Hippocampal formation (tissue), 2 donors: ENCODE measurements at places on chromosomes 1 and 21.

- peak; percentile 49 for DNase-seq
These were observed at the start of gene NEXN for GRCh38 chr1:77888081-77888780. TSS of gene NEXN (plus strand) at chr1:77888624. CDS start at chr1:77916107, 27,483 bp downstream.

DNA sequence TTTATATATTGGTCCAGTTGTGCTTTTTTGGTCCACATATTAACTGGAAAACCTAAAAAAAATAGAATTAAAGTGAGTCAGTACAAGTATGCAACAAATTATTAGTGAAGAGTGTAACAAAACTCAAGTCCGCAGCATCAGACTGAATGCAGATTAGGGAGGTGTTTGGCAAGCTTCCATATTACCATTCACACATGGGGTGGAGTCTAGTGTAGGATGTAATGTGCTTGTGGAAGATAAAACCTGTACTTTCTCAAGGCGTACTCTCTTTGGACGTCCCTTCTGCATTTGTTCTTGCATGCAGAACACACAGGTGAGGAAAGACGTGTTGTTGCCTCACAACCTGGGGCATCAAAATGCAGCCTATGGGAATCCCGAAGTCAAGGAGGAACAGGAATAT, 668.7 kb downstream of the MRPL39 start:
- no peak for DNase-seq

- DNase-seq = no peak
These were observed 31.6 kb downstream of the PTGS2 start for GRCh38 chr1:186648613-186649012.

DNA sequence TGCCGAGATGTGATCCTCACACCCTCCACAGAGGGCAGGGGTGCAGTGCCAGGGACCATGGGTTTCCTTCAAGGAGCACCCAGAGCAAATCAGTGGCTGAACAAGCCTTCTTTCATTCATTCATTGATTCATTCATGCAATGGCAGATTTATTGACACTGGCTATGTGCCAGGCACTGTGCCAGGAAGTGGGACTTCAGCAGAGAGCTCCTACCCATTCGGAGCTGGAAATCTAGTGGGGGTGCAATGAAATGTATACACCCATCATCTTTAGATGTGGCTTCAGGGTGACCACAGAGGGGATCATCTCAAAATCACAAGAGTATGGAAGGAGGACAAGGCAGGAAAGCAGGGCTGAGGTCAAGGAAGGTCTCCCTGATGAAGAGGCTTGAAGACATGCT, 18.9 kb downstream of the SLC6A9 start:
- no peak for DNase-seq

DNA sequence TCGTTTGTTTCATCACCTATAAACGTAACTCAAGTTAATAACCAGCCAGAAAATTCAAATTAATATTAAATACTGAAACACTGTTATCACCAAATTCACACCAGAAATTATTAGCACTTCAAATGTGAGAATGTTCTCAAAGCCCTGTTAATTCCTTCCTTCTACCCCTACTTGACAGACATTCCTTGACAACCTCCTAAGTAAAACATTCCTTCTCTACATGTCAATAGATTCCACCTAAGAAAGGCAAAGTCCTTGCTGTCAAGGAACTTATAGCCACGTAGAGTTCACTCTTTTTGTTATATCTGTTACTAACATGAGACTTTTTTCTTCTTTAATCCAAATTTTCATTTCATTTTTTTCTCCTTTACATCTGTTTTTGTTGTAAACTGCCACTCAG, 441.5 kb downstream of the SMYD3 start:
- no peak for DNase-seq

- peak; percentile 50 for DNase-seq
These were observed 6.7 kb downstream of the LMO4 start for GRCh38 chr1:87335175-87335884.

GRCh38 chr1:111669268-111669667, 49.7 kb downstream of the RAP1A start:
- no peak for DNase-seq

- DNase-seq = no peak
These were observed 54.3 kb downstream of the NBPF6 start for GRCh38 chr1:108504447-108504846.

DNA sequence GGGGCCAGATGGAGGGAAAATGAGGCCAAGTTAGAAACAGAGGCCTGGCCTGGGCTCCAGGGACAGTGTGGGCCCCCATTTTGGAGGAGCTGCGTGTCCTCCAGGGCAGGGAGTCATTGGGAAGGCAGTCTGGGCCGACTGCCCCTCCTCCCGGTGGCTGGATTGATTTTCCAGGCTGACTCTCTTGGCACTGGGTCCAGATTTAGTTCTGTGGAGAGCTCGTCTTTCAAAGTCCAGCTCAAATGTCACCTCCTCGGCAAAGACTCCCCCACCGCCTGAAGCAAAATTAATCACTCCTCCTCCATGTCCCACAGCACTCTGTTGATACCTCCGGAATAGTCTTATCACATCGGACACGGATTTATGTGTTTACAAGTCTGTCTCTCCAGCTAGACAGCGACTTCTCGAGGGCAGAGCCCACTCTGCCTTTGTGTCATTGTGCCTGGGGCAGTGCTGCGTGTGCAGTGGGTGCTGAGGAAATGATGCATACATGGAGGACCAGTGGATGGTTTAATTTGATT, 175.1 kb downstream of the CAMTA1 start:
- no peak for DNase-seq

DNA sequence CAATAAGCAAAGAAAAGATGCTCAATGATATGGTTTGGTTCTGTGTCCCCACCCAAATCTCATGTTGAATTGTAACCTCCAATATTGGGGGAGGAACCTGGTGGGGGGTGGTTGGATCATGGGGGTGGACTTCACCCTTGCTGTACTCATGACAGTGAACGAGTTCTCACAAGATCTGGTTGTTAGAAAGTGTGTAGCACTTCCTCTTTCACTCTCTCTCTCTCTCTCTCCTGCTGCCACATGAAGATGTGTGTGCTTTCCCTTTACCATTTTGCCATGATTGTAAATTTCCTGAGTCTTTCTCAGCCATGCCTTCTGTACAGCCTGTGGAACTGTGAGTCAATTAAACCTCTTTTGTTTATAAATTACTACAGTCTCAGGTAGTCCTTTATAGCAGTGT, 248.4 kb downstream of the HHIPL2 start:
- no peak for DNase-seq

DNA sequence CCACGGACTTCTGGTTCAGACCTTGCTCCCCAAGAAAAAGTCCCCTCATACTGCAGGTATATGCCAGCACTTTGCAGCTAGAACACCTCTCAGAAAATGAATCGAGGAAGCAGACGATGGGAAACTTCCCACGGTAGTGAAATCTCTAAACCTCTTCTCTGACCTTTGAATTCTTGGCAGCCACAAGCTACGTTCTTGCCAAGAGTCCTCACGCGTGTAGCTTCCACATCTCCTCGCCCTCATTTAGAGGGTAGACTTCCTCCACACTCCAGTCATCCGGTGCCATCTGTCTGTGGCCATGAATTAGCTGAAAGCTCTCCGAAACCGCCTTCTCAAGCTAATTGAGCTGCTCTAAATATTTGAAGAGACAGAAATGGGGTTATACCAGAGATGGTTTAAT, 127.8 kb downstream of the RGS7 start:
- no peak for DNase-seq

GRCh38 chr1:152756872-152757271, 953 bp upstream of the KPRP start:
- no peak for DNase-seq

DNA sequence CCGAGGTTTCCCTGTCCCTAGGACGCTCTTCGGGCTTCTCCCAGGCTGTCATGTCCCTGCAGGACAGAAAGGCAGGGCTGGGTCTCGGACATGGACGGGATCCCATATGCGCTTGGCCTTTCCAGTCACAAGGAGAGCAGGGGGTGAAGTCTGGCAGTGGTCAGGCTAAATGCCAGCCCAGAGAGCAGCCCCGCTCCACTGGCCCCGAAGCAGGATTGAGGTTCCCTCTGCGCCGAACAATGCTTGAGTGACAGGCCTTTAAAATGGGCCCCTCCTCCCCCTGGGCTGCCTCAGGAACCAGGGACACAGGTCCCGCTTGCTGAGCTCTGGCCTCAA, 12.7 kb downstream of the DRAXIN start:
- no peak for DNase-seq

- DNase-seq = peak; percentile 72
These were observed 34.4 kb downstream of the COL18A1 start for GRCh38 chr21:45439161-45439872.

DNA sequence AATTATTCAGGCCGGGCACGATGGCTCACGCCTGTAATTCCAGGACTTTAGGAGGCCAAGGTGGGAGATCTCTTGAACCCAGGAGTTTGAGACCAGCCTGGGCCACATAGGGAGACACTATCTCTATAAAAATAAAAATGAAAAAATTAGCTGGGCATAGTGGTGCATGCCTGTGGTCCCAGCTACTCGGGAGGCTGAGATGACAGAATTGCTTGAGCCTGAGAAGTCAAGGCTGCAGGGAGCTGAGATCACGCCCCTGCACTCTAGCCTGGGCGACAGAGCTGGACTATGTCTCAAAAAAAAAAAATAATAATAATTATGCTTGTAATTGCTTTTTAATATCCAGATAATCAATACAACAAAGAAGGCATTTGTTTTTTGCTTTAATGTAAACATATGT, 91.3 kb downstream of the RIPK4 start:
- no peak for DNase-seq

DNA sequence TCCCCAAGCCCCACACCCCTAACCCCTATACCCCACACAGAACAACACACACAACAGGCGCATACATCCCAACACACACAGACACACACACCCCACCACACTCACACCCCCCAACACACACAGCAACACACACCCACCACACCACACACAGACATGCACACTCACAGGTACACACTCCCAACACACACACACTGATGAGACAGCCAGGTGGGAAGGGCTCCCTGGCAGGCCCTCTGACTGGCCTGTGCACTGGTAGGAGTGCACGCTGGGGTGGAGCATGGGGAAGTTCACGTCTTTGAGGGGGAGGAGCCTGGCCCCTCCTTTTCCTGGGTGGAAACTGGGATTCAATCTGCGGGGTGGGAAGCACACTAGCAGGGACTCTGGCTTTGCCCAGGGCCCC, 116.7 kb downstream of the RHOU start:
- no peak for DNase-seq

DNA sequence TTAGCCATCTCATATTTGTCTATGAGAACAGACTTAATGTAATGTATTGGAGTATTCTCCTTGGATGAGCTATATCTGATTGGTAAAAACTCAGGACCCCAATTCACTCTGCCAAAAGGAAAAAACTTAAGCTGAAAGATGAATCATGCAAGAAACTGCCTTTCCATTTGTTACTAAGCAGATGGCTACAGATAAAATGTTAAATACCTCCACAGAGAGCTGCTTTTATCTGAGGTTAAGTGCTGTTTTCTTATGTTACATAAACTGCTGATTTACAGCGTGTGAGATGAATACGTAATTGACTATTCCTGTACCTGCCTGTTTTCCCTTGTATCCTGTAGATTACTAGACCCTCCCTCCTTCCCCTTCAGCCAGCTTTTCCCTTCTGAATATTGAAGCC, 49.3 kb downstream of the CLCA4 start:
- no peak for DNase-seq

GRCh38 chr1:15640667-15641066, 23.4 kb downstream of the DDI2 start:
- no peak for DNase-seq

DNA sequence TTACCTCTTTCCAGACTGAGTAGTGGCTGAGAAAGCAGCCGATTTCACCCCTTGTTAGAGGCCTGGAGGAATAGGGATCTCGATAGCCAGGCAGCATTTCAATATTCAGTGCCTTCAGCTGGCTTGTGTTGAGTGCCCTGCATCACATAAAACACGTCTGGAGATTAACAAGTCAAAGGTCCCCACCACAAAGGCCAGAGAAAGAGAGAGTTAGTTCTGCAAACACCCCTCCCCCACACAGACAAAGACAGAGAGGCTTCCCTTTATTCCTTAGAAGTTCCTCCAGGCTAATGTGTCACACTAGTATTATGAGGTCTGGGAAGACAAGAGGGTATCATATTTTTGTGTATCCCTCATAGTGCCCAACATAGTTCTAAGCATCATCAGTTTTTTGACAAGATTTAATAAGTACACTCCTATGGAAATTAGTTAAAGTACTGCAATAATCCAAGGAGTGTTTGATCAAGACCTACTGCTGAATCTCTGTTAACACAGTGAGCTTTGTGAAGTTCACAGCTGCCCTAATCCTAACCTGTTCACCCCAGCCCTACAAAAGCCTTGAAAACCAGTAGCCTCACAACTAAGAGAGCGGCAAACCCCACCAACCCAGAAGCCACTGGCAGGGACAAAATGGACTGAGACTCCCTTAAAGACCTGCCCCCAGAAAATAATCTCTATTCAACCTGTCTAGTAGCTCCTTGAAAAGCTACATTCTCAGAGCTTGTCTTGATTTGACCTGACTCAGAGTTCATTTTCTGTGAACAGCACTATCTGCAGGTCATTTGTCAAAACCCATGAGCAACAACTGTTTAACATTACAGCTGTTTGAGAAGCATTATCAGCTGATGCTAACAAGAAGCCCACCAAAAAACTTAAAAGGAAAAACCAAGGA, 91.9 kb downstream of the COLGALT2 start:
- DNase-seq = no peak

DNA sequence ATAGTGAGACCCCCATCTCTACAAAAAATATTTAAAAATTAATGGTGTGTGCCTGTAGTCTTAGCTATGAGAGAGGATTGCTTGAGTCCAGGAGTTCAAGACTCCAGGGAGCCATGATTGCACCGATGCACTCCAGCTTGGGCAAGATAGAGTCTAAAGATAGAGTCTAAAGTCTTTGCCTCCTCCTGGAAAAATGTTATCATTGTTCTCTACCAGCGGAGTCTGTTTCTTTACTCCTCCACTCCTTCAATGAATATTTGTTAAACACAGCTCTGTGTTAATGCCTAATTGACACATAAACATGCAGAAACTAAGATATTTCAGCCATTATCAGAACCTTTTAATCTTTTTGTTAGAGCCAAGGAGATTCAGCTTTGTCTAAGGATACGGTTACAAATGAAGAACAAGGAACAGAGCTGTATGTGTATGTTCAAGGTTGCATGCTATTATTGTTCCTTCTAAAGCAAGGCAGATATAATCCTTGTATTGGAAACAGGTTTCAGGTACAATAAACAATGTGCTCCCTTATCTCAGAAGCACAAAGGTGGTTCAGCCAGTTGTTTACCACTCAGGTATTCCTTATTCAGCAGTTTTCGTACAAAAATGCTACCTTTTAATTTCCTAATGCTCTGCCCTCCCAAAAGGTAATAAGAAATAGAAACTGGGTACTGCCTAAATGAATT, 15.4 kb downstream of the OVAAL start:
- no peak for DNase-seq

DNA sequence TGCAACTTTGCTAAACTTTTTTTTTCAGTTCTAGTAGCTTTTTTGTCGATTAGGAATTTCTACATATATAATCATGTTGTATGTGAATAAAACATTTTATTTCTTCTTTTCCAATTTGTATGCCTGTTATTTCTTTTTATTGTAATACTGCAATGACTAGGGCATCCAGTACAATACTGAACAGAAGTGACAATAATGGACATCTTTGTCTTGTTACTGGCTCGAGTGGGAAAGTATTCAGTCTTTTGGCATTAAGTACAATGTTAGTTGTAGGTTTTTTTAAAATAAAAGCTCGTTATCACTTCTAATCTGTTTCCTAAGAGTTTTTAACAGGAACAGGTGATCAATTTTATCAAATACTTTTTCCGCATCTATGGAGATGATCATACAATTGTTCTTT, 9.8 kb downstream of the STPG1 start:
- no peak for DNase-seq

GRCh38 chr1:69320757-69321211, 246.9 kb upstream of the LRRC7 start:
- no peak for DNase-seq

- no peak for DNase-seq
These were observed 21.8 kb downstream of the ATPAF1 start for GRCh38 chr1:46646331-46646730.
